ENCODE measurements at places on chromosomes 2 and 18.

DNA sequence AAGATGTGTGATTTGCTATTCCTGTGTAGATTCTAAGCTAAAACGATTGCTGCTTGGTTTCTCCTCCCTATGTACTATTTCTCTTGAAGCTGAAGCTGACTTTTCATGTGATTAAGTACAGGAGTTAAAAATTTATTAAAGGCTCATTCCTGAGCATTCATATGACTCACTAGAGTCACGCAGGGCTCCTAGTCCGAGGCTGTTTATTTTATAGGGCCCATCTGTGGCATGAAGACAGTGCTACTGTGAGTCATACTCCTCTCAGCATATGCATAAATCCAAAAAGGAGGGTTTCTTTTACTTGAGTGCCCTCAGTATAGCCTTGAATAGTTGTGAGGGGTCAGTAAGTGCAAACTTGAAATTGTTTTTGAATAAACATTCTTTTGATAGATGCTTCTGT lies 378.8 kb downstream of the PTPRM start:
- no peak for DNase-seq

DNA sequence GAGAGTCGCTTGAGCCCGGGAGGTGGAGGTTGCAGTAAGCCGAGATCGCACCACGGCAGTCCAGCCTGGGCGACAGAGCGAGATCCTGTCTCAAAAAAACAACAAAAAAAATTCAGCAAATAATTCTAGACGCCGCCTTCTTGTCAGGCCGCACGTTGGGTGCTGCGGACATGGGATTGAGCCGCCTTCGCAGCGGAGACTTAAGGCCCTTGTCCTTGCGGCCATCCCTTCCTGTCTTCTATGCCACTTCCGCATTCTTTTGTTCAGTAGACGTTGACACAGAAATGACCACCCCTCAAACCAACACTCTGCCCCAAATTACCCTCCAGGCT lies 15.8 kb downstream of the PTPN18 start:
- DNase-seq, result no peak

DNA sequence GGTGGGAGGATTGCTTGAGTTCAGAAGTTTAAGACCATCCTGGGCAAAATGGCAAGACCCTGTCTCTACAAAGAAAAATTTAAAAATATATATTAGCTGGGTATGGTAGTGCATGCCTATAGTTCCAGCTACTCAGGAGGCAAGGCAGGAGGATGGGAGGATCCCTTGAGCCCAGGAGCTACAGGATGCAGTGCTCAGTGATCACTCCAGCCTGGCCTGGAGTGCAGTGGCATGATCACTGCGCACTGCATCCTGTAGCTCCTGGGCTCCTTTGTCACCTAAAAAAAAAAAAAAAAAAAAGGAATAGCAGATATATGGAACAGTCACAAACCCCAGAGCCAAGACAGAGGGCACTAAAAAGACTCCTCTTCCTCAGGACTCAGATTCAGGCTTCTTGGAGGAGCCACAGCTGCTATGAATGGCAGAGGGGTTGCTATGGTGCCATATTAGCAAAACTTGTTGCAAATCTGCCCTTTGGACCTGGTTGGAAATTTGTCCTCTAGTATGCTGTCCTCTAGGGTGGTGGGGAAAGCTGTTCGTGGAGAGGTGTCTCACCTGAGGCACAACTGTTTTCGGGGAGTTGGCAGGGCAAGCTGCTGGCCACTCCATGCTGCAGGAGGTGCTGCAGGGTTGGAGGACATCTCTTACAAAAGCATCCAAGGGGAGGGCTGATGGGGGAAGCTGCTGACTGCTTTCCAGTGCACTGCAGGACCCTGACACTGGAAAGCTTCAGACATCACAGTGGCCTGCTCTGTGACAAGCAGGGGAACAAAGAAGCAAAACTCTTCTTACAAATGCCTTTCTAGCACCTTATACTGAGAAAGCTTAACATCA lies 22.7 kb downstream of the CYP20A1 start:
- DNase-seq, result no peak

DNA sequence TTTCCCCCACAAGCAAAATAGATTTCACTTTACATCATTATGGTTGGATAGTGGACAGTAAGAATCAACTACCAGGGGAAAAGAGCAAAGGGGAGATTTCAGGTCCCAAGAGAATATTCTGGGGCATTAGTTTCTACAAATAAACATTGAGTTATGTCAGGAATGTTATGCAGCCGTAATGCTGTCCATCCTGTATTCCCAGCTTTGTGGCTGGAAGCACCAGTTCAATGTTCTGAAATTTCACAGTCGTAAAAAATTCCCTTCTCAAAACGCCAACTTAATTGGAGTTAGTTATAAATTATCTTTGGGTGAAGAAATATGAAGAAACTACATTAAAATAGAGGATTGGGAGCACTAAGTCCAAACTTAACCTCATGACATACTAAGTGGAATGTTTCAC lies 141.5 kb upstream of the FIGN start:
- DNase-seq, result no peak

DNA sequence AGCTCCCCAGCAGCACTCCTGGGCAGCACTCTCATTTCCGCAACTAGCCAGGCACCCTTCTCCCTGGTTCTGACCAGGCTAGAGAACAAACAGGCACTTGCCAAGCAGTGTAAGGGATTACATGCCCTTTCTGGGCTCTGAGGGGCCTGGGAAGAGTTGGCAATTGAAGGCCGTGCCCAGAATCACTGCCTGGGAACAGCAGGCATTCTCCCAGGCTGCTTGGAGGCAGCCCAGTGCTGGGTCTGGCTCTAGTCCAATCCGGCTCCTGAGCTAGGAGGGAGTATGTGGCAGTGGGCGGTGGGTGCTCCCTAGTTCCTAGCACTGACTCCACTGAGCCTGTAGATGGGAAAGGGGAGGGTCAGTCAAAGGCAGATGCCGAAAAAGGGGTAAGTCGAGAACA lies 34.1 kb upstream of the SP3 start:
- DNase-seq, result no peak

GRCh38 chr2:172179045-172179701 lies 76.5 kb upstream of the DLX2 start:
- no peak for DNase-seq

DNA sequence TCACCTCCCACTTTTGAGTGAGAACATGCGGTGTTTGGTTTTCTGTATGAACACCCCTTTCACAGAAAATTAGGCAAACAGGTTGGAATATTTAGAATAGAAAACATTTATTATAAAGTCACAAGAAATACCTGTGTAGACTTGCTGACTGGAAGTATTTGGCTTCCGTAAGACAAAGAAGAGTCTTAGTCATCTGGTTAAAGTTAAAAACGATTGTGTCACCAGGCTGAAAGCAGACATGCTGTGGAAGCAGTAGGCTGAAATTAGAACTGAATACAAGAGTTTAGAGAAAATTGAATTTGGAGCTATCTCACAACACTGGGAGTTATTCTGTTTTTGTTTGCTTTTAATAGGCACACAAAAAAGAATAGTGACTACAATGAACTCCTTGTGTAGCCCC lies 16.2 kb upstream of the CLASP1 start:
- no peak for DNase-seq

GRCh38 chr2:86563650-86564061 lies 413 bp upstream of the CHMP3 start:
- DNase-seq, result no peak

DNA sequence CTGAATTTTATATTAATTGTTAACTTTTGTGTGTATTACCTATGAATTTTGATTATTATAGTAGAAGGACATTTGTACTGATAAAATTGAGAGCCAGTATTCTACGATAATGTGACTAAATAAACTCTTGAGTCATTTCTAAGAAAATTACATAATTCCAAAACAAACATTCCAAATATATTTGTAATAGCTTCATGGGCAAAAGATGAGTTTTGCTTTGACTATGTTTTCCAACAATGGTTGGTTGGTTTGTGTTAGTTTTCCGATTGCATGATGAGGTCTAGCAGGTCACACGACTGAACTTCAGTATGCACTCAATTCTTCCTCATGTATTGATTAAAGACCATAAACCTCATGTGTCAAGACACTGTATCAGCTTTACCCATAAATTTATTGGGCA lies 71.7 kb upstream of the WDR75 start:
- DNase-seq, result no peak

- no peak for DNase-seq
These were observed 950.8 kb upstream of the SLC39A10 start for GRCh38 chr2:194706179-194706578.

- DNase-seq, result no peak
These were observed 306.9 kb downstream of the PDE11A start for GRCh38 chr2:177765698-177766097.

DNA sequence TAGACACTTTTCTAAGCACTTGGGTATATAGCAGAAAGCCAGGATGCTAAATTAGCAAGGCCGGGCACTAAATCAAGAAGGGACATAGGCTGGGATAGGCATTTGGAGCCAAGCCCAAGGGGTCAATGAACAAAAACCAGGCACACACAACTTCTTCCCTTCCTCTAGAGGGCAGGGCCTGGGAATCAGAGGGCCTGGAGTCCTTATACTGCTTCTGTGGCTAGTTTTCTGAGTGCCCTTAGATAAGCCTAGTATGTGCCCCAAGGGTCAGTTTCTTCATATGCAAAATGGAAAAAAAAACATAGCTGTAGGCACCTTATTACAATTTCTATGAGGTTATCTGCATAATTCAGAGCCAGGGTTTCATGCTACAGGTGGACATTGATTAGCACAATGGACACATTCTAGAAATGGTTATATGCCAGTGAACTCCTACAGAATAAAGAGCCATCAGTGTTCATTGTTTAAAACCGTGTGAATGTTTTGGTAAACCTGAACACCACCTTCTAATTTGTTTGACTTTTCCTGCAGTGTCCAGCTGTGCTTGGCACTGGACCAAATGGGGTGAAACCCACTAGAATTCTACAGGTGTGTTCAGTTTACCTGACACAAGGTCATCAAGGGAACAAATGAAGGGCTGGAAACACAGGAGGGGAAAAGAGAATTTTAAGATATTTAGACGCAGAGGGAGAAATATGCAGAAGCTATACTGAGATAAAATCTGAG lies 49.6 kb downstream of the PAX8 start:
- no peak for DNase-seq

- DNase-seq, result no peak
These were observed 50.6 kb downstream of the ST3GAL5 start for GRCh38 chr2:85838181-85838580.

DNA sequence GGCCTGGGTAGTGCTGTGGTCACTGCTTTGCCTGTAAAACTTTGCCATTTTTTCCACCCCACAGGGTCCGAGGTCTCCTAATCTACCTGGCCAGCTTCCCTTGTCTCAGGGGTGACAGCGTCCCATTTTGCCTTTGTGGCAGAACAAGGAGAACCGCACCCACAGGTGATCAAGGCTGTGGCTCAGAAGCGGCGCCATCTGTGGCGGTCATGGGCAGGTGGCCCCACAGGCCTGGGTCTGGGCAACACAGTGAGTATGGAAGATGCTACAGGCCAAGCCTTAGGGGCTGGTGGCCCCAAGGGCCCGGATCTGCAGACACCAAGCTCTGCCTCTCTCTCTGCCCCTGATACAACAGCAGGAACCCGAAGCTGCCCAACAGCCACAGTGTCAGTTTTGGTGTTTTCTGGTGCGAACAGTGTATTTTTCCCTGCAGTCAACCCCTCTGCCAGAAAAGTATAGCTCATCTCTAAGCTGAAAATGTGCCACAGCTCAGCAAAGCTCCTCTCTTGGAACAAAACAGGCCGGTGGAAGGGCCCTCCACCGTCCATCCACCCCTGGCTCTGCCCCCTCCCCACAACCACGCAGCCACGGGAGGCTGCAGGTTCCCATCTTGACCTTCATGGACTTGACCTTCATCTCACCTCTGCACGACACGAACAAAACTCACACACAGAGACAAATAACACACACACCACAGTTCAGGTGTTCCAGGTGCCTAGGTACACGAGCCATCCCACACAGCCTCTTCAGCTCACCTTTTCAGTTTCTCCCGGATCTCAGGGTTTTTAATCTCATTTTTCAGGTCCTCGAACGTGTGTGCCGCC lies 96.7 kb downstream of the PXDN start:
- DNase-seq, result no peak

DNA sequence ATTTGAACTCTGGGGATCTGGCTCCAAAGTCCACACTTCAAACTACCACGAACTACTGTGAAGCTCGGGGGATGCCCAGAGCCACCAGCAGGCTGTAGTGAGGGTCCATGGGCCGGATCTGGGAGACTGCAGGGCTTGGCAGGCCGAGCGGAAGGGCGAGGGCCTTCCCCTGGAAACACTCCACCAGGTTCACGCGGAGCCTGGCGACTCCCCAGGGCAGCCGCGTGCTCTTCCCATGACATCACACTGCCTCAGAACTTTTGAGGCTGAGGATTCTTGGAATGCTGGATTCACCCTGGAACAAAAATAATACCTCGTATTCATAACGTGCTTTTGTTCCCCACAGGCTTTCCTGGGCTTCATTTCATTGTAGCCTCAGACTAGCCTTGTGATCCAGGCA lies 201.0 kb downstream of the SMAD7 start:
- DNase-seq, result peak; percentile 80

DNA sequence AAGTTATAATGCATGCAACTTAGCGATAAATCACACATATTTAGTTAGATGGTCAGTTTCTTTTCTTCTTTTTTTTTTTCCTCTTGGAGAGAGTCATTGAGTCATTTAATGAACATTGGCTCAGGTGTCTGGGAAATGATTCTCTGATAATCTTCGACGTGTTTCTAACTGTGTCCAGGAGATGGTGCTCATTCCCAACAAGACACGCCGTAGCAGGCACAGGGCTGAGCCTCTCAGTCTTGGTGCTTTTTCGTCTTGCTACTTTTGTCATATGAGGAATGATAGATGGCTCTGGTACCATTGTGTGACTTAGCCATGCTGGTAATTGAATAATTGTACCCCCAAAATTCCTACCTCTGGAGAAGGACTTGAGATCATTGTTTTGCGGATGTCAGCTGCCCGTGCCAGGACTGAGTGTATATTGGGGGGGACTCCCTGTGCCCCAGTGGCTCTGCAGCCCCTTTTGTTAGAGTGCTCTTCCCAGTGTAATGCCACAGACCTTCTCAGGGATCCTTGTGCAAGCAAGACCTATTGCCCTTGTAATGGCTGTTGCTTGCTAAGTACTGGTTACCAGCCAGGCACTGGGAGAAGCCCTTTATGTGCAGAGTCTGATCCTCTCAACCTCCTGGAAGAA lies 107.6 kb upstream of the CYRIA start:
- DNase-seq, result peak; percentile 35

DNA sequence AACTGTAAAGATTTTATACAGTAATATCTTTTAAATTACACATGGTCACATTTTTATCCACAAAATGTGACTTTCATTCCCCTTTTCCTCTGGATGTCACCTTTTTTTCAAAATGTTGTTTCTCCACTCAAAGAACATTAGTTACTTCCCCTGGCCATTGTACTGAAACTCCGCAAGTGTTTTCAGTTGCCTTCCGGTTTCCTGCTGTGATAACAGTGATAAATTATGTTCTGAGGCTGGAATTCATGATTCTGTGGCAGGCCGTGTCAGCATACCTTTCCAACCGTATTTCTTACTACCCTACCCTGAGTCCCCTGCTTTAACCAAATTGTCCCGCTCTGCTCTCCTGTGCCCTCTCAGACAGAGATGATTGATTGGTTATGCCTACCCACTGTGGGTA lies 53.5 kb downstream of the MGAT5 start:
- no peak for DNase-seq

- no peak for DNase-seq
These were observed 85.6 kb downstream of the IKZF2 start for GRCh38 chr2:213065583-213066442.

All from right hindlimb (tissue), 1 donor.